ENCODE measurements at places on chromosomes 2 and 18.

DNA sequence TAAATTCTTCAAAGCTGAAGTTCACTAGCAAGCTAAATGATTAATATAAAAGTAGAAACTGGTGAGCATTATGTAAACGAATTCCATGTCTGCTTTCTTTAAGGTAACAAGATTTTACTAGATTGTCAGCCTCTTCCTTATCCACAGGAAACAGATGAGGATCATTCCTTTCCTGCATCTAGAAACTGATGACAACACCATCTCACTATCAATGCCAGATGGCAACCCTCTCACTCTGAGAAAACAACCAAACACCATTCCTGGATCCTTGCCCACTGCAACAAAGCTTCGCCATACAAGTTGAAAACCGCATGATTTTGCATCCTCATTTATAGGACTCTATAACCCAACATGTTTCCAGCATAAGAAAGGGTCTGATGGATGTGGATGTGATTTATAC is 122.9 kb downstream of the ZNF521 start:
- no peak for DNase-seq

DNA sequence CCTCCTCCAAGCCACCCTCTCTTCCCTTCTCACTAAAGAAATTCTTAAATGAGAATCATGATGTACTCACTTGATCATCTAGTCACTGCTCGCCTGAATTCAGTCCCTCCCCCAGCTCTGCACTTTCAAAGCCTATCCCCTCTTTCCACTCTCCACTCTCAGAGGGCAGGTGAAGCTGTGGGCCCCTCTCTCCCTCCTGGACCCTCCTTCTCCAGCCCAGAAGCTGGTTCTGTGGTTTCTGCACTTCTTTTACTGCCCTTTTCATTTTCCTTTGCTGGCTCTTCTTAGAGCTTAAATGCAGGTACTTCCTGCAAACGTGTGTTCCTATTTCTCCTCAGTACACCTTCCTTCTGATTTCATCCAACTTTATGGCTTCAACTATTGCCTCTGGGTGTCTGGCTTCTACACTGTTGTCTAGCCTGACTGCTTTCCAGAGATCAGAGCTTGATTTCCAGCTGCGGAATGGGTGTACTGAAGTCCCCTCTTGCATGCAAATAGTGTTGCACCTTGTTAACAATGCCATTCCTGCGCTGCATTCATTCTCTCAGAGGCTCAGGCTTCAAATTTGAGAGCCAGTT is 15.3 kb upstream of the TXNDC2 start:
- DNase-seq = no peak

DNA sequence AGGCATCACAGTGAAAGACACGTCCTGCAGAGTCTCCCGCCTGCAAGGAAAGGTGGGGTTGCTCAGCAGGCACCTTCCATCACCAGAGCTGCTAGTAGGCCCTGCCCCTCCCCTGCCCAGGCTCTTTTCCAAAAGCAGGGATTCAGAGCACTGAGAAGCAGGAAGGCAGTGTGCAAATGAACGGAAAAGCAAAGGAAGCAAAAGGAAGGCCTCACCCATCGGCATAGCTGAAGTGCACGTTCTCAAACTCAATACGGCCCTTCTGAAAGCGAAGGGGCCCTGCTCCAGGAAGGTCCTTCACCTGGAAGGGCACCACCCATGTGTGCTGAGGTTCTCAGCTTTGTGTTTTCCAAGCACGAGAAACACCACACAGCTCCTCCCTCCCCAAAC is 5.7 kb downstream of the ABCB6 start:
- DNase-seq = no peak

- DNase-seq = no peak
These were observed 1620.9 kb upstream of the NXPH2 start for GRCh38 chr2:140401056-140401455.

- DNase-seq = no peak
These were observed 498.2 kb downstream of the PTPRM start for GRCh38 chr18:8065284-8065683.

- DNase-seq = no peak
These were observed 35.4 kb downstream of the BARD1 start for GRCh38 chr2:214774108-214774507.

GRCh38 chr2:45083175-45083574 is 73.9 kb upstream of the SIX2 start:
- DNase-seq = no peak

Data from stimulated activated CD4-positive, alpha-beta T cell treated with anti-CD3 and anti-CD28 coated beads, TNF-alpha, amount 100 ng/mL, for 48 hours (primary cell).